ENCODE measurements at places on chromosomes 4 and X. TPM values are rescaled to one million over a fixed set of nuclear protein-coding genes. Genes with fewer than 3 reads are reported as not detected.

FRMD7 gene
- not detected for total RNA-seq

PAGE2B gene
- total RNA-seq: 1.9 TPM

VGLL1 gene
- total RNA-seq: 0.77 TPM

KLHL4 gene
- 0.11 TPM for total RNA-seq

DDIT4L gene
- 0.19 TPM for total RNA-seq

DMD gene
- total RNA-seq: 0.17 TPM

BRS3 gene
- not detected for total RNA-seq

FAM241A gene
- total RNA-seq: 1.9 TPM

TLR6 gene
- 4.8 TPM for total RNA-seq

GATA1 gene
- total RNA-seq: not detected

GRCh38 chr4:177879851-177880250 is 437.6 kb upstream of the AGA start:
- no peaks in the 10 kb centered on the region for H3K4me1 ChIP-seq
- no peak overlapping the region for H3K27ac ChIP-seq
- DNase-seq: no peak
- no peaks in the 10 kb centered on the region for H3K27me3 ChIP-seq
- H3K36me3 ChIP-seq: no peaks in the 10 kb centered on the region

DNA sequence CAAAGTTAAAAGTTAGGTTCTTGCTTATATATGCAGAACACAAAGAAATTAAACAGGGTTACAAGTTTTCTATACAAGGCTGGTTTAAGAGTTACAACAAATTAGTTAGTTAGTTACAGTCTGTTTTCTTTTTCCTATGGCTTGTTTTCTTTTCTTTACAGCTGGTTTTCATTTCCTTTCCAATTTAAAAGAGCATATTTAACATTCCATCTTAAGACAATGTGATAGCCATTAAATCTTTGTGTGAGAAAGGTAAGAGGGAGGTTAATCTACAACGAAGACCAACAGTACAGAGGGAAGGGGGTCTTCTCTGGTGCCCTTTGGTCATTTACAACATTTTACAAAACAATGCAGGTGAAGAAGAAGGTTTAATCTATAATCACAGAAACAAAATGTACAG is 290.6 kb downstream of the ZNF674 start:
- no peak overlapping the region for H3K27ac ChIP-seq
- DNase-seq: no peak
- H3K36me3 ChIP-seq: no peaks in the 10 kb centered on the region
- peaks cover 2% of the 10 kb centered on the region for H3K4me1 ChIP-seq
- H3K4me3 ChIP-seq: no peak overlapping the region

DNA sequence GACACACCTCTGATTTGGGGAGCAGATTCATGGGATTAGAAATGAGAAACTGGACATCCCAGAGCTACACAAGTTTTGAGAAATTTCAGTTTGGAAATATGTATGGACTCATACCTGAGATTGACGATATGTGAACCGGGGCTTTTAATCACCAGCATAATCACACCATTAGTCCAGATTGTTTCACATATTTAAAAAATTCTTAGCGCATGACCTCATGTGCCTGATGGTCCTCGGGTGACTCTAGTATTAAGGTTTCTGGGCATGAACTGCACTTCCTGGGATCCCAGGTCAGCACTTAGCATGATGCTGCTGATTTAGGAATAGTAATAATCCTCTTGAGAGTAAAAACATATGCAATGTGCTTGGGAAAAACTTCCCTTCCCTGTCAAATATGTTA is 91.9 kb upstream of the BCOR start:
- H3K27me3 ChIP-seq: no peaks in the 10 kb centered on the region
- H3K4me3 ChIP-seq: no peak overlapping the region
- H3K4me1 ChIP-seq: no peaks in the 10 kb centered on the region
- DNase-seq: no peak
- H3K27ac ChIP-seq: no peak overlapping the region
- H3K36me3 ChIP-seq: peaks cover 2% of the 10 kb centered on the region

DNA sequence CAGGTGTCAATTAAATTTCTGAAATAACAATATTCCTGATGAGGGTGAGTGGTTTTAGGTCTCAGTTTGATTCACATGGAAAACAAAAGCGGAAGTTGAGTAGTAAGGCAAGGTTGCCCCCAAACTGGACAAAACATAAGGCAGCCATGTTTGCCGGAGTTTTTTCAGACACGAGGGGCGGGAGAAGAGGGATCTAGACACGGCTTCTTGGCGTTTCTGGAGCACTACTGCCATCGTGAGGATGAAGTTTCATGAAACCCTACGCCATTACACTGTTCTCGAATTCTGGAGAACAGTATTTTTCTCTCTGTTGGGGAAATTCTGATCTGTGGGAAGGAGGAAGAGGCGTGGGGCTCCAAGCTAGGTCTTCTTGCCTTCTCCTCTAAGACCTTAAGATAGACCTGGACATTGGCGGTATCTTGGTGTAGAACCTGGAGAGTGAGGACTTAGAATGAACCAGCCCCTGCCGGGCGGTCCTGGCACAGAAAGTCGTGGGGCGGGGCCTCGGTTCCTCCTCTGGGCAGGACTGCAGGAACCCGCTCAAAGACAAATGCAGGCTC is 160.3 kb downstream of the OR13H1 start:
- H3K27ac ChIP-seq: no peak overlapping the region
- H3K27me3 ChIP-seq: no peaks in the 10 kb centered on the region
- no peak for DNase-seq
- H3K4me1 ChIP-seq: no peaks in the 10 kb centered on the region
- H3K36me3 ChIP-seq: peaks cover 4% of the 10 kb centered on the region

DNA sequence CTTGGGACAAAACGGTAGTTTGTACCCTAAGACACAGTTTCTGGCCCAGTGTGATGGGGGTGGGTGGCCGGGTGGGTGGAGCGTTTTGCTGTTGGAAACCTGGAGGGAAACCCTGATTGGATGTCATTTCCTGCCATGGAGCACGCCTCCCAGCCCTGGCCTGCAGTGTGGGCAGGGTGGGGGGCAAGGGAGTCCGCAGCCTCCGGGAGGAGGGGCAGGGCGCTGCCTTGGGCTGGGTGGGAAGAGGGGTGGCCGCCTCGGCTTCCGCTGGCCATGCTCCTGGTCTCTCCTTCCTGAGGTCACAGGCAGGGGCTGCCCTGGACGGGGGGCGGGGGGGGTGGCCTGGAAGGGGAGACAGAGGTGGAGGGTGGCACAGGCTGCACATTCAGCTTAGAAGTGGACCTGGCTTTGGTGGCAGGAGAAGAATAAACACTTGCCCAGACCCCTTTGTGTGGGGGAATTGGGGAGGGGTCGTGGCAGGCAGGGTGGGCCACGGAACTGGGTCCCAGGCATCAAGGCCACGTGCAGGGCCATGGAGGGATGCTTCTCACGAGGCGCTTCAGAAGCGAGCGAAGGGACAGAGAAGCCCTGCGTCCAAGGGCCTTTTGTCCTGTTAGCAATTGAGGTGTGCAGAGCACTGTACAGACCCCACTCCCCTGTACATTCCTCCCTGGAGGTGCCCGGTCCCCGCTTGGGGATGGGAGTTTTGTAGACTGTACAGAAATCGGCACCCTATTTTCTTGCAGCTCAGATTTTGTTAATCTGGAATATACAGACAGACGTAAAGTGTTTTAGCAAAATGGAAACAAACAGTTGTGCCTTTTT is 6.2 kb downstream of the NAT8L start:
- no peak overlapping the region for H3K27ac ChIP-seq
- no peaks in the 10 kb centered on the region for H3K4me1 ChIP-seq
- H3K36me3 ChIP-seq: no peaks in the 10 kb centered on the region
- DNase-seq: peak; percentile 27
- H3K27me3 ChIP-seq: peaks cover 3% of the 10 kb centered on the region
- no peak overlapping the region for H3K4me3 ChIP-seq

DNA sequence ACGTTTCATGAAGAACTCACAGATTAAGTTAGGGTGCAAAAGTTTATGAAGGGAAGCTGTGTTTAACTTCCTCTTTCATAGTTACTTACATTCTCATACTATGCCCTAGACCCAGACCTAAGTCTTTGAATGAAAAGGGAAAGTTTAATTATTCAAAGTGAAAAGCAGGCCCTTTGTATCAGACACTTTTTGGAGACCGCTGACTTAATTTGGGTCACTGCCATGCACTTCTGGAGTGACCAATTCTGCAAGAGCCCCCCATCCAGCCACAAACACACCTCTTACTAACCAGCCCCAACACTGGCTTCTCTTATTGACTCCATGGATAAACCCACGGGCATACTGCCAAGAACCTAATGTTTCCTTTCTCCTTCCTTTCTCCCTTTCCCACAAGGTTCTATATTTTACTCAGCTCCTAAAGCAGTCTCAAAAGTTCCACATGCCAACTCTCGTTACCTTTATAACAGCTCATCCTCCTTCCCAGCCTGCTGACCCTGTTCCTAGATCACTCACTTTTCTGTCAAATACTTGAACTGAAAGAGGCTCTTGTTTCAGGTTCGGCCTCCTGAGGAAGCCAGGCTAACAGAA is 34.5 kb downstream of the ABCE1 start:
- H3K27ac ChIP-seq: peak overlapping the region; percentile 56
- H3K36me3 ChIP-seq: peaks cover 30% of the 10 kb centered on the region

GRCh38 chrX:42988700-42989099 is 210.7 kb upstream of the PPP1R2C start:
- no peak overlapping the region for H3K4me3 ChIP-seq
- no peaks in the 10 kb centered on the region for H3K4me1 ChIP-seq
- DNase-seq: no peak
- no peak overlapping the region for H3K27ac ChIP-seq
- H3K36me3 ChIP-seq: no peaks in the 10 kb centered on the region

- no peak for DNase-seq
- no peaks in the 10 kb centered on the region for H3K27me3 ChIP-seq
- H3K36me3 ChIP-seq: no peaks in the 10 kb centered on the region
- no peak overlapping the region for H3K4me3 ChIP-seq
- no peaks in the 10 kb centered on the region for H3K4me1 ChIP-seq
These were observed 193.9 kb downstream of the CPXCR1 start for GRCh38 chrX:88940904-88941303.

DNA sequence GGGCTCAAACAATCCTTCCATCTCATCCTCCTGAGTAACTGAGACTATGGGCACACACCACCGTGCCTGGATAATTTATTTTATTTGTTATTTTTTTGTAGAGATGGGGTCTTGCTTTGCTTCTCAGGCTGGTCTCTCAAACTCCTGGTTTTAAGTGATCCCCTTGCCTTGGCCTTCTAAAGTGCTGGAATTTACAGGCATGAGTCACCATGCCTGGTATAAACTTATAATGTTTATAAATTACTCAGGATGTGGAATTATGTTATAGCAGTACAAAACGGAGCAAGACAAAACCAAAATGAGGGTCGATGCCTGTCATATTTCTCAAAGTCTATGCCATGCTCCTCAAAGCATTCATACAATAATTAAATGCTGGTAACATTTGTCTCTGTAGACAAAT is 29.8 kb upstream of the TEX13C start:
- no peak overlapping the region for H3K4me3 ChIP-seq
- no peaks in the 10 kb centered on the region for H3K36me3 ChIP-seq
- H3K27me3 ChIP-seq: no peaks in the 10 kb centered on the region
